ENCODE measurements at places on chromosomes 3 and 15.
A peak's percentile ranks its signal among the peaks of the same experiment; 100 is the strongest.

DNA sequence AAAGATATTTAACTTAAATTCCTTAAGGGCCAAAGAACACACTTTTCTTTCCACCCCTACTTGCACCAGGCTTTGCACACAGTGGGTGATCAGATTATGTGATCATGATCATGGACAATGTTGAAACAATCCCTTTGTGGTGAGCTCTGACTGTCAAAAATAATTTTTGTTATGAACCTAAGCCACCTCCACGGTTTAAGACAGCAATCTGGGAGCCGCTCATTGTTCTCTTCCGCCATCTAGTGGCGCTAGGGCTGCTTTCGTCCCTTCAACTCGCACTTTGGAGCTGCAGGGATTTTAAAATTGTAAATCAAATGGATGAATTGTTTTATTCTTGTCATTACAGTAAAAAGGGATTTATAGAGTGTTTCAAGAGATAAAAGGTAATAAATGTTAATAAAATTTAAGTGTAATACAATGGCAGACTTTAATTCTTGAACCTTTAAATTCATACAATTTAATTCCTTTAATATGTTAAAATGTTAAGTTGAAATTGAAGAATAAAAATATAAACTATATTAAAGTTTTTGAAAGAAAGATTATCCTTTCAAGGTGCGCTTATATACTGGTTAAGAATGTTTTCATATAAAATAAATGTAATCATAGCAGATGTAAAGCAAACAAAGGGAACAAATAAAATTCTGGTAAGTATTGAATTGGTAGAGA lies 45.3 kb upstream of the ARL6 start:
- DNase-seq, result peak; percentile 85

GRCh38 chr15:50053055-50053856 lies 65.8 kb downstream of the ATP8B4 start:
- no peak for DNase-seq

DNA sequence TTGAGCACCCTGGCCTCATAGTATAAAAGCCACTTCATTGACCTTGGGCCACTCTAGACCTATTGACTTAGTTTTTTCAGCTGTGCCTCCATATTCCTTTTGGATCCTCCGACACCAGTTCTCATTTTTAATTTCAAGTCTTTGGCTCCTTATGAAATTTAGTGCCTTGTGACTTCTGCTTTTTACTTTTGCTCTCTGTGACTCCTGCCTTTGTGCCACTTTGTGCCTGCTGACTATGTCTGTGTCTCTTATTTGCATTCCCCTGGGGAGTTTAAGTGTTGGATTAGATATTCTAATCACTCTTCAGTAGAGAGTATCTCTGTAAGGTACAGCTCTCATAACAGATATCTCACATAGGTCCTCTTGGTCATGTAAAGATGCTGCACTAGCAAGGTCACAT lies 39.6 kb upstream of the GPR149 start:
- DNase-seq, result no peak

- no peak for DNase-seq
Measured at GRCh38 chr3:2468816-2469215, 370.1 kb downstream of the CNTN4 start.

GRCh38 chr3:72340476-72341379 lies 507.5 kb downstream of the SHQ1 start:
- DNase-seq, result no peak

DNA sequence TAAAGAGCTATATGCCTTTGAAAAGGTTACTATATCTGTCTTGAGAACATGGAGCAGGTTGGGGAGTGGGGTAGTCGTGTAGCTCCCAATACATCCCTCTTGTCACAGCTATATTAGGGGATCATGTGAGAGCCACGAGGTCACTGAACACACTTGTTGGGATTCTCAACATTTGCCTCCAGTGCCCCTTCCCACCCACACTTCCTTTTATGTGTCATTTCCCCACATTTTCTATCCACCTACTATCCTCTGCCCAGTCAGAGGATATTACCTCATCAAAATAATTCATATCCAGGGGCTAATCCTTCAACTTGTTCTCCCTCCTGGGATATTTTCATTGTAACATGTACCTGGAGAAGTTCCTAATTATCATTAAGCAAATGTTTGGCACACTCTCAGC lies 85.0 kb downstream of the CYP19A1 start:
- no peak for DNase-seq

DNA sequence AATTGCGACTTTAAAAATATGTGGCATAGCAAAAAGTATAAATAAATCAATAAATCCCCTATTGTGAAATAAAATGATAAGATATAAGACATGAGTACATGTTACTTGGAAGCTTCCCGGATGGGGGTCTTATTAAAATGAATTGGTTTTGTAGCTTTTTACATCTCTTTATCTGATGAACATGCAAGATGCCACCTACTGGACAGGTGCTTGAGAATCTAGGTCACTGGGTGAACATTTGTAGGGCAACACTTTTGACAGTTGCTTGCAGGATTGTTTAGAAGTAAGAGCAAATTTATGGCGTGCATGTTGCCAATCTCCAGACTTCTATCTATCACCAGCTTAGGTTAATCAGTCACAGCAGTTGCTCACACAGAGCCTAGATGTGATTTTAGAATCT lies 362.7 kb upstream of the SUCLG2 start:
- DNase-seq, result peak; percentile 9

- DNase-seq, result no peak
Measured at GRCh38 chr3:16460886-16461285, 52.6 kb downstream of the RFTN1 start.

- DNase-seq, result peak; percentile 69
Measured at GRCh38 chr3:122912772-122913538, 114.6 kb downstream of the SEMA5B start.

DNA sequence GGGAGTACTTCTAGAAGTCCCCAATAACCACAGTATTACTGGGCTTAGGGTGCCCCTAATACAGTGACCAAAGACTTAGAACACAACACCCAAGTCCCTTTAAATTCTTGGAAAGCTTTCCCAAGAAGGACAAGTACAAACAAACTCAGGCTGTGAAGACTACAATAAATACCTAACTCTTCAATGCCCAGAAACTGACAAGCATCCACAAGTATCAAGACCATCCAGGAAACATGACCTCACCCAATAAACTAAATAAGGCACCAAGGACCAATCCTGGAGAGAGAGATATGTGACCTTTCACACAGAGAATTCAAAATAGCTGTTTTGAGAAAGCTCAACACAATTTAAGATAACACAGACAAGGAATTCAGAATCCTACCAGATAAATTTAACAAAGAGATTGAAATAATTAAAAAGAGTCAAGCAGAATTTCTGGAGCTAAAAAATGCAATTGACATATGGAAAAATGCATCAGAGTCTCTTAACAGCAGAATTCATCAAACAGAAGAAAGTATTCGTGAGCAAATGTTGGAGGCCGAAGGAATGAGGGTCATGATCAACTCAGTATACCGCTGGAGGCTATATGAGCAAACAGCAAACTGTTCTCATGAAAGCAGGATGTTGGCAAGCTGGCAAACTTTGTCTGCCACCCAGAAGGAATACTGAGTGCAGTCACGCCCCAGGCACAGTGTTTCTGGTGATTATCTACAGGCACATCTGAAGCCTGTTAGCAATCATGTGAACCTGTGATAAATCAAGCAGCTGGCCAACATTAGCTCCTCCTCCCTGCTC lies 87.0 kb upstream of the NECTIN3 start:
- no peak for DNase-seq

- no peak for DNase-seq
Measured at GRCh38 chr3:126956361-126956760, 26.6 kb upstream of the PLXNA1 start.

GRCh38 chr15:79190093-79190492 lies 92.4 kb upstream of the ANKRD34C start:
- no peak for DNase-seq
